Stimulated activated CD8-positive, alpha-beta memory T cell treated with anti-CD3 and anti-CD28 coated beads, Interleukin-7, amount 100 ng/mL, for 48 hours (primary cell): ENCODE measurements at places on chromosomes 3 and 15.
A peak's percentile ranks its signal among the peaks of the same experiment; 100 is the strongest.

DNA sequence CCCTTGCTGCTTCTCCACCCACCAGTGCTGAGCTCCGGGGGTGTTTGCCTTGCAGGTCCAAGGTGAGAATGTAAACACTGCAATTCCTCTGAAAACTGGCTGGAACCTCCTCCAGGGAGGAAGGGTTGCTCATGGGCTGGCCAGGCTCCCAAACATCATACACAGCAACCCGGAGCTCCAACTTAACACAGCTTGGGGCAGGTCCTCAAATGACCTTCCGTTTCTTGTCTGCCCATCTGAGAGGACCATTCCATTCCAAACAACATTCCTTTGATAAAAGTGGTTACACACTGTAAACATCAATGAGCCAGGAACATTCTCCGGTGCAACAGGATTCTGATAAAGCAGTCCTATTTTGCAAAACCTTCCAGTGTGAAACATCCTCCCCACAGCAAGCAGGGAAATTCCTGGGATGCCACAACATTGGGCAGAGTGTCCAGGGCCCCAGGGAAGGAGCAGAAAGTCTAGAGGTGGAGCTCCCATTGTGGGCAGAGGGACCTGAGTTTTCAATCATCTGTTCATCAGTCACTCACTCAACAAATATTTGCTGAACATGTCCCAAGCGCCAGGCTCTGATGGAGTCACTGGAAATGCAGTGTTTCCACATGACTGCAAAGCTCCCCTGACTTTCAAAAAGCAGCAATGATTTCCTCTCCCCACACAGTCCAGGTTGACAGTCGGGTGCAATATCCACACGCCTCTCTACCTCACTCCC, 7.3 kb upstream of the HEG1 start:
- no peak for DNase-seq

GRCh38 chr3:4866866-4867265, 112.4 kb upstream of the BHLHE40 start:
- DNase-seq, result no peak

DNA sequence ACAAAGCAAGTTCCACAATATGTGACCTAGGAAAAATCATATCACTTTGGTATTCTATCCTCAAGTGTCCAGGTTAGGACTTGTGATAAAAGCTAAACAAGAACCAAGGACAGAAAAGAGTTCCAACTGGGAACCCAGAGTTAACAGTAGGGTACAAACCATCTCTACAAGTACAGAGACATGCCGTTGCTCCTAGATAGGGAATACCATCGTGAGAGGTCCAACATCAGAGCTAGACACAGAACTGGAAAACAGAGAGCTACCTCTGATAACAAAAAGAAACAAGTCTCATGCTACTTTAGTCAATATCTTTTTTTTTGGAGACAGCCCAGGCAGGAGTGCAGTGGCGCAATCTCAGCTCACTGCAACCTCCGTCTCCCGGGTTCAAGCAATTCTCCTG, 37.8 kb downstream of the SMARCC1 start:
- no peak for DNase-seq

DNA sequence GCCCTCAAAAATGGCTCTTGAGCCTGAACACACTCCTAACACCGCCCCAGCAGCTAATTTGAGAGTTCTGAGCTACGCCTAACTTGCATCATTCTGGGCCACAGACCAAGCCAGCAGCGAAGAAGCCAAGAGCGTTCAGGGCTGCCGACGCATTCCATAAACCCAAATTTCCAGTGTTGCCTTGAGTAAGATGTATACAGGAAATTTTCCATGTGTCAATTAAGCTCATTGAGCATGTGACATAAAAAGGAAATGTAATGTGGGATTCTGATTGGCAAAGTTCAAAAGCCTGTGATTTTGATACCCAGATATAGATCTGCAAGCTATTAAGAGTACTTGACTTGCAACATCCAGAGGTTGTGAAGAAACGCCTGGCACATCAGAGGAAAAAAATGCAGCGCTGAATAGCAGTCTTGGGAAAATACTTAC, 148.6 kb upstream of the NR2F2 start:
- no peak for DNase-seq

DNA sequence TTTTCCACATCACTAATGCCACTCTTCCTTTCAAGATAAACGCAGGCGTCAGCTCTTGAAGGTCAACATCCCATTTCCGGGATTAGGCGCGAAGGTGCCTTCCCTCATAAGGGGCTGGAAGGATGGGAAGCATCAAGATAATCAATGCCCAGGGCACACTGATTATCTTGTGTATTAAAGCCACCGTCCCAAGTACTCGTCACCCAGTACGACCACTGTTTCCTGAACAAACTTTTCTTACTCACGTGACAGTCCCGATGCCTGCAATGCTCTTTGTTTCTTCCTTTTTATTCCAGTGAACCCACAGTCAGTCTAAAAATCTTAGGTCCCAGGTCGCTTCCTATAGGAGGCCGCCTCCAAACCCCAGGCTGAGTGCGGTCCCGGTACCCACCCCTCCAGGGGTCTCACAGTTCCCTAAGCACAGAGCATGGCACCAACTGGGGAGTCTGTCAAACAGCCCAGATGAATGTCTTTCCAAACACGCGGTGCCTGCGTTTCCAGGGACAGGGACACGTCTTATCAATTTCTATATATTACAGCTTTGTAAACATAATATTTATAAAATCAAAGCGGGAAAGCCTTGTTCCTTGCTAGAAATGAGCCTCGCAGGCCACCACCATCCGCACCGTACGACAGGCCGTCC, 589 bp downstream of the ANAPC13 start:
- no peak for DNase-seq

- no peak for DNase-seq
Measured at GRCh38 chr15:89680282-89680873, 1.2 kb upstream of the PLIN1 start.

GRCh38 chr3:12506201-12506709, 22.0 kb downstream of the TSEN2 start:
- DNase-seq, result no peak

DNA sequence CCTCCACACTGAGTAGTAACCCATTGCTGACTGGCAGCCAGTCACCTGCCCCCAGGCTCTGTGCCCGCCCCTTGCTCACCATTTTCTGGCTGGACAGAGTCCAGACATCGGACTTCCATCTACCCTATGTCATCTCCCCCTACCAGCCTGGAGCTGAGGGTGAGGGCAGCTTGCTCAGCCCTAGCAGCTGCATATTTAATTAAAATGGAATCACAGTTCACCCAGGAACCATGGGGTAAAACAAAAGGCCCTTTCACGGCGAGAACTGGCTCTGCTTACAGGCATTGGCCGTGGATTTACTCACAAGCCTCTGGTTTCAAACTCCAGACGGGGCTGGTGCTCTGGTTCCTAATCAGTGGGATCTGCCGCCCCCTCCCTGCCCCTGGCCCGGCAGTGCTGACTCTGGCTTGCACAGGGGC, 94.9 kb upstream of the ATP2B2 start:
- DNase-seq, result no peak

DNA sequence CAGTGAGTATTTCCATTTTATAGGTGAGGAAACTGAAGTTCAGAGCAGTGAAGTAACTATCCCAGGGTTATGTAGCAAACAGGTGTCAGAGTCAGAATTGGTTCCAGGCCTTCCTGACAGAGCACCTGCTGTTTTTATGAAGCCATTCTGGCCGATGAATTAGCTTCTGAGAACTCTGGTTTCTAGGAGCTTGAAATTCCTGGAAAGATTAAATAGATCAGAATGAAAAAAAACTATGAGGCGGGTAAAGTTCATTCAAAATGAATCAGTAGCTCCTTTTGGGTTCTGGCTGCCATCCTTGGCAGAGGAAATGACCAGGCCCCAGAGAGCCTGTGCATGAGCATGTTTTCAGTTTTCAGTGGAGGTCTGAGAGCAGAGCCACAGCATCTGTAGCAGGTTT, 59.3 kb upstream of the CFAP161 start:
- no peak for DNase-seq

GRCh38 chr3:9653565-9654248, 4.4 kb downstream of the MTMR14 start:
- no peak for DNase-seq

DNA sequence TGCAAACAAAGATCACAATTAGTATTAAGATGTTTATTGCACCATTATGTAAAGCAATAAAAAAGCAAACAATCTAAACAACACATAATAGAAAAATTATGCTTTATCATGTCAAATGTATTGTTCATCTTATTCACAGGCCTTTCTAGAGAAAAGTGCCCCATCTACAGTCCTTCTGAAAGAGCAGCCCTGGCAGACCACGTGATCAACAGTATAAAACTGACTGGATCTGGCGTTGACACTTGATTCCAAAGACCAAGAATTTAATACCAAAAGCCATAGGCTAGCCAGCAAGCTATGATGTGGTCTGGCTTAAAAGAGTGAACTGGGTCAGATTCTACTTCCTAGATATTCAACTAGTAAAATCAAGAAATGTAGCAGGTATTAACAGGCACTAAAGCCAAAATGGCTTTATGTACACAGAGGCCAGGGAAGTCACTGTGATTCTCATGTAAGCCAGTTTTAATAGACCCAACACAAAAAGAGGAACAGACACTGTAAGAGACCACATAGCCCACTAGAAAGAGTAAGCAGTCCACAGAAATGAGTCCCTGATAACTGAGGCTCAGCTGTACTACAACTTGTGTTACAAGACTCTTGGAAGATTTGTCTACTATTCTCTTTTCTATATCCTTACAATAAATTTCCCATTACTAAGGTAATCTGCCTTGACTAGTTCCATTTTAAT, 32.5 kb downstream of the DMXL2 start:
- no peak for DNase-seq

GRCh38 chr3:99761415-99762165, 56.1 kb upstream of the CMSS1 start:
- DNase-seq, result no peak

DNA sequence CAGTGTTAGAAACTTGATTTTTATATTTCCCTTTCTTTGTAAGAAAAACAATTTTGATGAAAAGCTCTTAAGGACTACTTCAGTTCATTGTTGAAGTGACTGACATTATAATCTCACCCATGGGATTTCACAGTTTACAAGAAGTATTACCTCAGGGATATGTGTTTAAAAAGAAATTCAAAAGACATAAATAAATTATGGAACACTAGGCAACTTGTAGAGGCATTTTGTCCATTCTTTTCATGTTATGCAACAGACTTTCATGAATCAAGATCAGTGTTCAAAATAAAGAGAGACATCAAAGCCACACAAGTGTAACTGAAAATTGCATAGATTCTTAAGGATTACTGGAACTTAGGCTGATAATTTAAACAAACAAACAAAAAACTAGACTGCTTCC, 196.8 kb upstream of the AGTR1 start:
- no peak for DNase-seq

GRCh38 chr3:23602971-23603370, 202.8 kb upstream of the UBE2E1 start:
- DNase-seq, result no peak

DNA sequence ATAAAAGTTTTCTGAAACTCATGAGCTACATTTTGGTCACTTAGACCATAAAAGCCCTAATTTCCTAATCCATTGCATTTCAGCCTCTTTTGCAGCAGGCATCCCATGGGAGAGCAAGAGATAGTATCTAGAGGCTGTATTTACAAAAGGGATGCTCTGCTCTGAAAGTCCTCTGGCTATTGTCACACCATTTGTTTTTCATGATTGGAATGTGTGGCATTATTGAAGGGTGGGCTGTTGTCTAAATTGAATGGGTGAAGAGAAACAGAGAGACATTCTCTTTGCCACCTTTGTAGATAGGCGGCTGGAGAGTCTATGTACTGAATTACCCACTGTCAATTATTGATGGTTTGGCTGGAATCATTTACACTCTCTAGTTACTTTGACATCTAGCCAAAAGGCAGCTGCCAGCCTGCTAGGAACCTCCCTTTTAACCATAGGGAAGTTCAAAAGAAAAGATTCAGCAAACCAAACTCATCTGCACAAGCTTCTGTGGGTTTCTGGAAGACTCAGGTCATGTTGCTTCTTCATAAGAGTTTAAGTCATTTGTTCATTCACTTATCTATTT, 89.8 kb upstream of the RARB start:
- no peak for DNase-seq

DNA sequence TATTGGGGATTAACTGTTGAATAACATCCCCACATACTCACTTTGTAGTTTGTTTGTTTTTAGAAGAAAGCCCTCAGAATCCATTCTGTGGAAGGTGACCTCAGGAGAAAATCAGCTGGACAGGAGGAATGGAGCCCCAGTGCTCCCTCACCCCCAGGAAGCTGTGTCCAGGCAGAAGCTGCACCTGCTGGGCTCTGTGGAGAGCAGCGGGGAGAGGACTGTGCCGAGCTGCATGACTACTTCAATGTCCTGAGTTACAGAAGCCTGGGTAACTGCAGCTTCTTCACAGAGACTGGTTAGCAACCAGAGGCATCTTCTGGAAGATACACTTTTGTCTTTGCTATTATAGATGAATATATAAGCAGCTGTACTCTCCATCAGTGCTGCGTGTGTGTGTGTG, 14.0 kb downstream of the TIGIT start:
- no peak for DNase-seq

DNA sequence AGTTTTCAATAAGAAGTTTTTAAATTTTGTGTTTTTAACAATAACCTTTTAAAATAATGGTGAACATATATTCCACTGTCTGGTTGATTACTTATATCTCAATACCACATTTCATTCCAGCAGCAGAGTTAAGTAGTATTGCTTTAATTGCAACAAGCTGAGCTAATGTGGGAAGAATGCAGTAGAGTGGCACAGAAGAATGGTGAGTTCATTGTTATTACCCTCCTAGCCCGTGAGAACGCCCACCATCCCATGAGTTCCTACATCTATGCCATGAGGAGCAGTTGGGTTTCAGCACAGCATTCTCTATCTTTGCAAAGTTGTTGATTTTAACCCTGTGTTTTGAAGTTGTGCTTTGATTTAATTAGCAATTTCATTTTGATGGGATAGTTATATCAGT, 17.8 kb upstream of the NR2E3 start:
- DNase-seq, result no peak

GRCh38 chr15:40040293-40040635, 1.3 kb upstream of the SRP14 start:
- no peak for DNase-seq

GRCh38 chr15:62889734-62890505, 152.6 kb upstream of the TPM1 start:
- no peak for DNase-seq

- DNase-seq, result no peak
Measured at GRCh38 chr3:122826278-122826677, 31.4 kb downstream of the SLC49A4 start.

- peak; percentile 13 for DNase-seq
Measured at GRCh38 chr3:58116161-58116955, 94.4 kb downstream of the DNASE1L3 start.

DNA sequence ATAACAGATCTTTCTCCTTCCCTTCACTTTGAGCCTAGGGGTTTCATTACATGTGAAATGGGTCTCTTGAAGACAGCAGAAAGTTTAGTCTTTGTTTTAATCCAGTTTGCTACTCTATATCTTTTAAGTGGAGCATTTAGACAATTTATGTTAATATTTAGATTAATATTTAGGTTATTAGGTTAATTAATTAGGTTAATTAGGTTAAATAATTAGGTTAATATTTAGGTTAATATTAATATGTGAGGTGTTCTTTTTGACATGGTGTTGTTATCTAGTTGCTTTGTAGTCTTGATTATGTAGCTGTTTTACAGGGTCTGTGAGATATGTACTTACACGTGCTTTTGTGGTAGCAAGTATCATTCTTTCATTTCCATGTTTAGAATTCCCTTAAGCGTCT, 312.9 kb downstream of the NEK10 start:
- DNase-seq, result no peak

GRCh38 chr3:120013481-120013880, 80.8 kb downstream of the GSK3B start:
- DNase-seq, result no peak
